Activated CD4-positive, alpha-beta T cell treated with anti-CD3 and anti-CD28 coated beads for 36 hours (primary cell): ENCODE measurements at places on chromosomes 13 and 19. TPM values are rescaled to one million over a fixed set of nuclear protein-coding genes. Genes with fewer than 3 reads are reported as not detected.

DNA sequence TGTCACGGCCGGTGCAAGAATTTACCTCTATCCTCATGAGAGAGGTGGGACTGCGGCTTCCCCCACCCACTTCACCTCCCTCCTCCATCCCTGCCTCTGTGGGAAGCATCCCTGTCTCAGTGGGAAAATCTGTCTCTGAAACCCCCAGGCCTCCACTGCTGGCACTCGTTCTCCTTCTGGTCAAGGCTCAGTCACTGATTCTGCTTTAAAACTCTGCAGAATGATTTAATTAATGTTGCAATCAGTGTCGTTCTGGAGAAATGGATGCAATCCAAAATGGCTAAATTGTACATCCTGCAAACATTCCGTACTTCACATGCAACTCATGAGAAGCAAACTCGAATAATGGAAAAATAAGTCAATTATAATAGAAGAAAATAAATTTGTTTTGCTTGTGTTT lies 5.6 kb downstream of the RASL11A start:
- DNase-seq = no peak

- no peak for DNase-seq
These were observed 84.5 kb upstream of the IRS2 start for GRCh38 chr13:109870696-109871370.

DNA sequence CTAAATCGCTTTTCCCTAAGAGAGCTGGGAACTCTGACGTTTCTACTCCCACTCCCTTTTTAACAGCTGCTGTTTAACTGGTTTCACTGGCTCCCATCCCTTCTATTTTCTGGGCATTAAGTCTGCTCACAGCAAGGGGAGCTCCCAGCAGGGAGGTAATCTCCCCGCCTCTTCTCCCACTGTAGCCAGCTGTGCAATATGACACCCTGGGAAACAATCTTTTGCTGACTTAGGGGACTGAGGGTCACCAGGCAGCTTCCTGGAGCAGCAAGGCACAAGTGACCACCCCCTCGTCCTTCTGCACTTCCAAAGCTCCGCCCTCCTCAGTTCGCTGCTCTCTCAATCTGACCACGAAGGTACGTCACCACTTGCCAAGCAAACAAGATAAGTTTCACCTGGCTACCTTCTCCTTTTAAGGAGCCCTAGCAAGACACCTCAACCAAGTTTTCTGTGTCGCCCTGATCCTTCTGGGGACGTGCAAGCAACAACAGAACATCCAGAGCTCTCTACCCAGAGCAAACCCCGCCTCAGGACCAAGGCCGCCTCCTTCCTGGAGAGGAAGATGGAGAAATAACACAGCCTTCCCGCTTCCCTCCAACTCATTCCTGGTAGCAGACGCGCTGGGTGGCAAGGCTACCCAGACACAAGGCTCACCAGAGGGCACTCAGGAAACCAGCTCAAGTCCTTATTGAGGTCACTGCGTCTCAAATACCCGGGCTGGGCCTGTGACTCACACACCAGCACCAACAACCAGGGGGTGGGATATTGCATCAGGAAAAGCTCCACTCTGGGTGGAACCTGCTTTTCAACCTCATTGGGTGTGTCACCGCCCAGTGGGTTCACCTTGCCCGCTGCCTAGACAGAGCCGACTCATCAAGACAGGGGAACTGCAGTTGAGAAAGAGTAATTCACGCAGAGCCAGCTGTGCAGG lies 92.4 kb downstream of the STK24 start:
- DNase-seq = peak; percentile 85

DNA sequence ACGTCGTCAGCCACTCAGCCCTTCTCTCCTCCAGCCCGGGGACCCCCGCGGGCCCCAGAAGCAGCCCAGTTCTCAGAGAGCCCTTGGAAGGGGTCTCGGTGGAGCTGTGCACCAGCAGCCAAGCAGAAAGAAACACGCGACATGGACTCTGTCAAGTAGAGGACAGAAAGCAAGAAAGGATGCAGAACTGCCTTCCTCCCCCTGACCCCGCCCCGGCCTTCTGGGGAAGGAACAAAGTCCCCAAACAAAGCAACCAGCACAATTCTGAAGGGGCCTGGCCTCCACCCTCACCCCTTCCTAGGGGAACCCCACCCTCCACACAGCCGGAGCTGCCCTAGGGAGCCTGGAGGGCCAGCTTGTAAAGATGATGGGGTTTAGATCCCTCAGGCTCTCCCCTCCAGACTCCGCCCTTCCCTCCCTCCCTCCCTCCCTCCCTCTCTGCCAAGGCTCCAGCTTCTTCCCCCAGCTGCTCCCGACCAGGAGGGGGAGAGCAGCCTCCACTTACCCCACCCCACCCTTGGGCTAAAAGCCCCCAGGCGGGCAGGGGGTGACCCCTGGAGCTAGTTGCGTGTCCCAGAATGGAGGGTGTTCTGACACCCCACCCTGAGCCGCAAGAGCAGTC lies 7.8 kb downstream of the LYL1 start:
- DNase-seq = peak; percentile 34

DNA sequence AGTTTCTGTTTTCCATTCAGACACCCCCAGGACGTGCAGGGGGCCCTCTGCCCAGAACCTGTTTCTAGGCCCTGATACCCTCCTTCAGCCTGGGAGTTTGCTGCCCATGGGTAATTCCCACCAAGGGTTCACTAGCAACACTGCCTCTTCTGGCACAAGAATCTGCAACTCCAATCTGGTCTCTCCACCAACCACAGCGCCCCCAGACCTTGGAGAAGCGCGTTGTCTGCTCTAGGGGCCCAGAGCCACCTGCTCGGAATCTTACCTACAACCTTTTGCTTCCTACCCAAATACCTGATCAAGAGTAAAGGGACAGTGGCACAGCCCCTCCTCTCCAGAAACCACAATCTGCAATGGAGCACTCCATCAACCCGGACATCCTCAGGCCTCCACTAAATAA lies 763 bp downstream of the ZNF180 start:
- DNase-seq = no peak

DNA sequence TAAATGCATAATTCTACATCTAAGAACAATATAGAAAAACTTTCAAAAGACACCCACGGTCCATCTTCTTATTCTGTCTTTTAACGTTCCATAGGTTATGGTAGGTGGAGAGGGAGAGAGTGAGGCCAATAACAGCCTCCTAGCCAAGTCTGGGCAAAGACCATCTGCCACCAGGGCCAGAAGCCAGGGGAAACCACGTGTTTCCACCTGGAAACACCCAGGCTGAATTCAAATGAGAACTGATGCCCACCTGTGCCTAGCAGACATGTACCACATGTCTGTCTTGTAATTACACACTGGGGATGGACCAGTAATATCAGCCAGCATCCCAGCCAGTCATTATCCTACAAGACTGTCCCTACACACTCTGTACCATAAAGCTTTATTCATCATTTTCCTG lies 1573.1 kb downstream of the EFNB2 start:
- no peak for DNase-seq

- no peak for DNase-seq
These were observed 1.5 kb downstream of the FNDC3A start for GRCh38 chr13:48977286-48977625.

DNA sequence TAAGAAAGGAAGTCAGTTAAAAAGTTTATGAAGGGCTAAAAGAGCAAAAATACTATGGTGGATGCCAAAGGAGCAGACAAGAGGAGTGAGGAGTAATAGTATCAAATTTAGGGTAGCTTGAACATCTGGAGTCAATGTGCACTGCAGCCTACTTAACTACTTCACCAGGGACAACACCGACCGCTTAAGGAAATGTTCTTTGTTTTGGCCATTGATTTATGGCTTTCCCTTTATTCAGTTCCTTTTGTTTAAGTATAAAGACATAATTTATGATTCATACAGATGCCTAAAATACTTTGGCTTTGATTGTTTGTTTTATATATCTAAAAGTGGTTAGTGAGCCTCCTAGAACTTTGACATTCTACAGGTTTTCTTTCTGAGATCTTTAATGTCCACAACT lies 276.3 kb upstream of the PRR20A start:
- DNase-seq = no peak

DNA sequence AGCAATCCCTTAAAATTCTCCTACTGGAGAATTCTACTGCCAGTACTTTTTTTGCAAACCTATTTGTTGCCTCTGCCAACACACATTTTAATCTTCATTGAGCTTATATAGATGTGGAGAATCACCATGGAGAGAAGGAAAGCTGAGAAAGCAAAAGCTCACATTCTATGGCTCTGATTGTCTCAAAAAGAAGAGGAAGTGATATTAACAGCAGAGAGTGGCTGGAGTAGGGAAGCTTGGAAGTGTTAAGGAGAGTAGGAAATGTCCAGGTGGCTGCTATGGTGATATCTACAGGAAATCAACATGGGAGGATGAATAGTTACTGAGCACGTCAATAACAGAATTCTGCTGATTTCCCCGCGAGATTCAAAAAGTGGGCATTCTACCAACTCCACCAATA lies 78.8 kb upstream of the TDRD3 start:
- no peak for DNase-seq

The ZNF443 gene
- 3.4 TPM for total RNA-seq

The CATSPERD gene
- total RNA-seq = not detected

The ATXN8OS gene
- total RNA-seq = not detected
